ENCODE measurements at places on chromosomes 4 and X.

DNA sequence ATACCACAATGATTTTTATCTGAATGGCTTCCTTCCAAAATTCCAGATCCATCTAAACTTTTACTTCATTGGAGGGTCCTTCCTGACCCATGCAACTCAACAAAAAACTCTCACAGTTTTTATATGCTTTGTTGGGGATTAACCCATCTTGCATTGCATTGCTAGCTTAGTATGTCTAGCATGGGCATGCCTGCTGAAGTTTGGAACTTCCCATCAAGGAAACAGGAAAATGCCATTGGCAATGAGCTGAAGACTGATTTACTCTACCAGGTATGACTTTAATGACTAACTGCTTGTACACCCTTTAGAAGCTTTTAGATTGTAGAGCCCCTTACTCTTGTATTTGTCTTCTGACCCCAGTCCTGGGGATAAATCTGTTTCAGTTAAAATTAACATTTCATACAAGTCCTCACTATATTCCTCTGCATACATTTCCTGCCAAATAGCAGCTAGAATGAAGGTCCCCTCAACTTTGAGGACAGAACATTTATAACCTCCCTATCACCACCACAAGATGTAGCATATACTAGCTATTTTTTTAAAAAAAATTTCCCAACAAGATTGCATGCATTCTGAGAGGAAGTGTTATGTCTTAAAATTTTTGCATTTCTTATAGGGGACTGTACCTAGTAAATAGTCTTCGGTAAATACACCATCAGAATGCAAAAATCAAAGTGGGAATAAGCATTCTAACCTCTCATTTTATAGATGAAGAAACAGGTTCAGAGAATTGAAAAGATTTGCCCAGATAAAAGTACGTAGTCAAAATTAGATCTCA lies 52.5 kb upstream of the ATXN3L start:
- no peak for DNase-seq

GRCh38 chr4:176949029-176949428 lies 156.3 kb upstream of the VEGFC start:
- DNase-seq, result no peak

GRCh38 chr4:87227751-87228151 lies 7.3 kb upstream of the KLHL8 start:
- no peak for DNase-seq

GRCh38 chrX:109966246-109966645 lies 36.7 kb upstream of the TMEM164 start:
- no peak for DNase-seq

- no peak for DNase-seq
Measured at GRCh38 chrX:15498741-15499140, 1.9 kb upstream of the BMX start.

GRCh38 chr4:93289241-93289640 lies 539.3 kb upstream of the ATOH1 start:
- no peak for DNase-seq

DNA sequence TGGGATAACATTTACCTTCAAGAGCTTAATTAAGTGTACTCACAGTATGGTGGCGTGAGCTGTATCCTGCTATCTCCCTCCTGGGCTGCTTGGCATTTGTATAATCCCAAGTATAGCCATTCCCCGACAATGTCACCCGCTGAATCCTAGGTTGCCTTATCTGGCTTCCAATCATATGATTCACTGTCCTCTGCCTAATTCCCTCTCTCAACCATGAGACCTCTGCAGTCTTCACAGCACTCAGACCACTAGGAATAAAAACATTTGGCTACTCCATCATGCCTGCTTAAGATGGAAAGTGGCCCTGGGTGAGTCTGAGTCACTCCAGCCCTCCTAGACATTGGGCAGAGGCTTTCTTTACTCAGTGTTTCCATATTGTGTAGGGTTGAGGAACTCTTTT lies 28.9 kb upstream of the WDFY3 start:
- no peak for DNase-seq

DNA sequence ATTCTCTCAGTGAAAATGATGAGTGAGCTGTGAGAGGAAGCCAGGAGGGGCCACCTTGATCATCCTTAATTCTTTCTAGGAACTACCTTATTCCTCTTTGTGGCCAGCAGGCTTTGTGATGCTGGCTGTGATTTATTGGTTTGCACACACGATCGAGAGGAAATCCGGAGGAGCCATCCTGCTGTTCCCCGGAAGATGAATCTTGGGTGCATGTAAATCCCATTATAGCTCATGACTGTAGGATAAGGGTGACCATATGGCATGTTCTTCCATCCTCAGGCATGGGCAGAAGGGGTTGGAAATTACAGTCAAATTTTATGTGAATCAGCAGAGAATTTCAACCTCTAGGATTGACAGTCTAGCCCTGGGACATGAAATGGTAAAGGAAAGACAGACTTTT lies 254.5 kb downstream of the UNC5C start:
- no peak for DNase-seq

DNA sequence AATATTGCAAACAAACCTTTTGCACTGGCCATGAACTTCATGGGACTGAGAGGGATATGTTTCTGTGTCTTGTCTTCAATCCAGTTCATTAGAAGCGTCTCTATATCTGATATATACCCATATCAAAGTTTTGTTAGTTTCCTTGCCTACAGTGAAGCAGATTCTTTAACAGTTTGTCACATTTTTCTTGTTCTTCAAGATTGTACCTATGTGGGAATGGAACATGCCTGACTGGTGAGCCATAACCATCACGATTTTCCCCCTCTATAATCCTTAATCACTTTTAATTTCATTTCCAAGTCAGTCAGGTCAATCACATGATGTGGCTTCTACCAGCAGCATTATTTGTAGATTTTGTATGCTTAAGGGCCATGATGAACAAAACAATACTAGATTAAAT lies 197.1 kb upstream of the PDE5A start:
- DNase-seq, result no peak

- DNase-seq, result no peak
Measured at GRCh38 chr4:140819610-140820009, 63.4 kb upstream of the TBC1D9 start.

GRCh38 chrX:78822157-78822690 lies 74.7 kb downstream of the LPAR4 start:
- DNase-seq, result no peak

DNA sequence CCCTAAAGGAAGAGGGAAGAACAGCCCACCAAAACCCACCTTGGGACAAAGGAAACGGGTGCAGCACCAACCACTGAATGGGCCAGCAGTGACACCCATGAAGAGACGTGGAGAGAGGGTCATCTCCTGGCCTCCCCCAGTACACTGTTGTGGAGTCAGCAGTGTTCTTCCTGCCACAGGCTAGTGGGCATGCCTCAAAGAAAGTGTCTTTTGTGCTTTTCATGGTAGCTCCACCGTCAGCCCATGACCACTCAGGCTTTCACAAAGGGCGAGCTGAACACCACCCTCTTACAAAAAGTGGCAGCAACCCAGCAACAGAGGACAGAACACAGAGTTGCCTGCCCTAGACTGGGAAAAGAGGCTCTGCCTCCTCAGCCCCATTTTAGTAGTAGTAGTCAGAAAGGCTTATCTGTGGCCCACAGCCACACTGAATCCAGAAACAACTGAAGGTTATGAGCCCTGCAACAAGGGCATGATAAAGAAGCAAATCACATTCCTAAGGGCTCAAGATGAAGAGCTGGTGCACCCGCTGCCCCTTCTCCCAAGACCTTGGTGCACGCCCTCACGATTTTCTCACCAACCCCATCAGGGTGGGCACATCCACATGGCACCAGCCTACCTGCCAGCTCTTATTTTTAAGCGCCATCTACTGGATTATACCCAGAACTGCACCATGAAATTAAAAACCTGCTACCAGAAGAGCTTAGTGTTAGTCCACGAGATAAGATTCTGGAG lies 53.1 kb downstream of the RAB28 start:
- DNase-seq, result no peak

GRCh38 chr4:135927651-135928050 lies 1604.6 kb downstream of the PCDH18 start:
- no peak for DNase-seq

- no peak for DNase-seq
Measured at GRCh38 chrX:149518236-149518635, 13.1 kb upstream of the IDS start.

- peak; percentile 65 for DNase-seq
Measured at GRCh38 chr4:8688041-8688907, 95.7 kb downstream of the CPZ start.
